ENCODE measurements at places on chromosomes 7 and 10.

DNA sequence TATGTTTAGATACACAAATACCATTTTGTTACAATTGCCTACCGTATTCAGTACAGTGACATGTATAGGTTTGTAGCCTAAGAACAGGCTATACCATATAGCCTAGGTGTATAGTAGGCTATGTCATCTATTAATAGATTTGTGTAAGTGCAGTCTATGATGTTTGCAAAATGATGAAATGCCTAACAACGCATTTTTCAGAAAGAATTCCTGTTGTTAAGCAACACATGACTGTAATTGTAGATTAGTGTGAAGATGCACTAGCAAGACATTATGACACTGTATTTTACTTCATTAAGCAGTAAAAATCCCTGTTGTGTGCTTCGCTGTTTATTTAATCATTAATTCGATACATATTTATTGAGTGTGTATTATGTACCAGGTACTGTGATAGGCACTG lies 446.0 kb downstream of the SUGCT start:
- DNase-seq: no peak

DNA sequence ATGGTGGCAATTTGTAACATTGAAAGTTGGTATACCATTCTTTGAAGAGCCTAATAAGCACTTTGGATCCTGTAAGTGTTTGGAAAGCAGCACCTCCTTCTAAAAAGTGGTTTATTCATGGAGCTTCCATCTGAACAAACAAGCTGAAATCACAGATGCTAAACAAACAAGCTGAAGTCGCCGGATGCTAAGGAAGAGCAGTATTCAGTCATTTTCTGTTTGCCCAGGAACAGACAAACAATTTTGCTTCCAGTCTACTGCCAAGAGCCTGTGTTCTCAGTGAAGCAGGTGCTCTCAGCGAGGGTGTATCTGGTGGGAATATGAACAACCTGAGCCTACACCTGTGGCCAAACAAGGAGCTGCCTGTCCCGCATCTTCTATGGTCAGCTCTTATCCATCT lies 6.3 kb downstream of the COL28A1 start:
- no peak for DNase-seq

DNA sequence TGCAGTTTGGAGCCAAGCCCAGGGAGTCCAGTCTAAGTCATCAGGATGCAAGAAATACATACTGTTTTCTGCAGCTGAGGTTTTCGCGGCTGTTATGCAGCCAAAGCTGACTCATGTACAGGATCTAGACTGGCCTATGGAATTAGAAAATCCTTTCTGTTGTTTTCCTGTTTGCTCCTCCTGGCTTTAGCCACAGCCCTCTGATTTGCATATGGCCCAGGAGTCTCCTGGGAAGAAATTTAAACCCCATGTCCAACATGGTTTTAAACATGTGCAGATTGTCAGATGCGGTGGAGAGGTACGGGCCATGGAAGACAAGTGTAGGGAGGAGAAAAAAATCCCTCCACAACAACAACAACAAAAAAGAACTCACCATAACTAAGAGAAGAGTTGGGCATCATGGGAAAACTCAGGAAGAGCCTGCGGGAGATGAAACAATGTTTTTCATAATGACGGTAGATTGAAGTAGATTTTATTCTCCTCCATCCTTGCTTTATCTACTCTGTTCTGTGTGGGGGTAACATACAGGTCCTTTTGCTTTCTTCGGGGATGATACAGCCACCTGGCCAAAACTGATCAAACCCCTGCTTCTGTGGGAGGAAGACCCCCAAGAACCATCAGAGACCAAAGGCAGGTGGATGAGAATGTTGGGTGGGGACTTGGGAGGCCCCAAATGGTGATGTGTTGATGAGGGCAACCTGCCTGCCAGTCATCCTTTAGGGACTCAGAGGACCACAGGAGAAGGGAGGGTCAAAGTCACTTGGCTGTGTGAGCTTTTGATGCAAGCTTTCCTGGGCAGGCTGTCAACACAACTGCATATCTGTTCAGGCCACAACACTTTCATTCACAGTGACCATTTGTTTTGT lies 29.8 kb upstream of the GNA12 start:
- peak; percentile 45 for DNase-seq

DNA sequence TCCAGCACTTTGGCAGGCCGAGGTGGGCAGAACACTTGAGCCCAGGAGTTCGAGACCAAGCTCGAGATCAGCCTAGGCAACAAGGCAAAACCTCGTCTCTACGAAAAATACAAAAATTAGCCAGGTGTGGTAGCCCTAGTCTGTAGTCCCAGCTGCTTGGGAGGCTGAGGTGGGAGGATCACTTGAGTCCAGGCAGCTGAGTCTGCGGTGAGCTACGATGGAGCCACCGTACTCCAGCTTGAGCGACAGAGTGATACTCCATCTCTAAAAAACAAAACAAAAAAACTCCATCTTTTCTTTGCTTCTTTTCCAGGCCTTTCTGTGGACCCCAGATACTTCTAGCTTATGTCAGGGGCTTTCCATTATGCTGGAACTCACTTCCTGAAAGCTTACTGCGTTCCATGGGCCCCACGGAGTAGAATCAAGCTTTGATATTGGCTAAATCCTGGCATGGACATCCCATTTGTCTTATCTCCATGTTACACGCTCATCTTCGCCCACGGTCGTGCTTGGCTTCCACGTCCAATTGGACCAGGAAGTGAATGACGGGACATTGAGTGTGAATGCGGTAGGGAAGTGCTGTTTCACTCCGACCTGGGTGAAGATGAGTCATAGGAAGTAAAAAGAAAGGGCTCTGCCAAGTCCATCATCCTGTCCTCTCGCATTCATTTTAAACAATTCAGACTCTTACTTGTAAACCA lies 45.7 kb downstream of the FAM171A1 start:
- no peak for DNase-seq

DNA sequence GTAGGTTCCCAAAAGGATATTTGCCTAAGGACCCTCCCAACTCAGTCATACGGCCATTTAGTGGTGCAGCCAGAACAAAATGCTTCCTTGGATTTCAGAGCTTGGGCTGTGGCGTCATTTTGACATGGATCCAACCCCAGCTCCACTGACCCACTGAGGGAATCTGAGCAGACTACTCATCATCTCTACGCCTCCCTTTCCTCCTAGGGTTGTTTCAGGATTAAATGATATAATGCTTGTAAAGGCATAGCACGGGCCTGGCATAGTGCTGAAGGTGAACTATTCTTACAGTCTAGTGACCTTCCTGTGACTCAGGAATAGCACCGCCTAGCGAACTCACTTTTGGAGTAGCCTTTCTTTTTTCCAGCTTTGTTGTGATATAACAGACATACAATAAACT lies 70.3 kb upstream of the LOXL4 start:
- DNase-seq: no peak

GRCh38 chr10:60508831-60509230 lies 119.2 kb upstream of the ANK3 start:
- no peak for DNase-seq

DNA sequence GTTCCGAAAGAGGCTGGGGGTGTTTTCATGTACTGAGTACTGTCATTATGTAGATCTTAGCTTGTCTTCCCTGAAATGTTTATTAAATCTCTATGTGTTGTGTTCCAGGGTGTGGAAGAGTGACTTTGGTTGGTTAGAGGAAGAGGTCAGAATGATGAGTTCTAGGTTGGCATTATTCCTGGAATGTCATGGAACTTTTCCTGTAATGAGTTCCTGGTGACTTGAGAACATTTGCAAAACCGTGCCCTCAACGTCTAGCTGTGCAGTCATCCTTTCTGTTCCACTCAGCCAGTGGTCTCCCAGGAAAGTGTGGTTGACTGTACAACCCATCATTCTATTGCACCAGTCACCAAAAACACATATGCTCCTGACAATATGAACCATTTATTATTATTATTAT lies 129.6 kb downstream of the BICC1 start:
- DNase-seq: no peak

- DNase-seq: no peak
These were observed at the start of gene GRM3 for GRCh38 chr7:86643561-86644281. Gene GRM3 (plus strand): TSS chr7:86643909. CDS start chr7:86765146, 121,237 bp downstream.

- no peak for DNase-seq
These were observed 46.1 kb downstream of the SEPTIN7 start for GRCh38 chr7:35846816-35847412.

DNA sequence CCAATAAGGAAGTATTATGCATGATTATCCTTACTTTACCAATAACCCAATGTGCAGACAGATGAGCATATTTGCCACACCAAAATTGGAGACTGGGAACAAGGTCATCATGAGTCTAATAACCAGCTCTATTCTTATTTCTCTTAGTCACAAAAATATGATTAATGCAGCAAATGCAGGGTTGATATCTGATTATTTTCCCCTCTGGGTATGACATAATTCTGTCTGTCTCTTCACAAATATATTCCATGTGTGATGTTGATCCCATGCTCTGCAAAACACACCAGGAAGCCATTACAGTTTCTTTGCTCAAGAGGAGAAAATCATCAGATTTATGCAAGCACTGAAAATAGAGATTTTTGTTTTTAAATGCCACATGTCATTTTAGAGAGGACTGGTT lies 196.5 kb upstream of the DGKB start:
- no peak for DNase-seq

- no peak for DNase-seq
These were observed 158.9 kb downstream of the MLLT10 start for GRCh38 chr10:21692916-21693315.

- DNase-seq: no peak
These were observed 703.1 kb upstream of the FZD8 start for GRCh38 chr10:36345175-36345533.

DNA sequence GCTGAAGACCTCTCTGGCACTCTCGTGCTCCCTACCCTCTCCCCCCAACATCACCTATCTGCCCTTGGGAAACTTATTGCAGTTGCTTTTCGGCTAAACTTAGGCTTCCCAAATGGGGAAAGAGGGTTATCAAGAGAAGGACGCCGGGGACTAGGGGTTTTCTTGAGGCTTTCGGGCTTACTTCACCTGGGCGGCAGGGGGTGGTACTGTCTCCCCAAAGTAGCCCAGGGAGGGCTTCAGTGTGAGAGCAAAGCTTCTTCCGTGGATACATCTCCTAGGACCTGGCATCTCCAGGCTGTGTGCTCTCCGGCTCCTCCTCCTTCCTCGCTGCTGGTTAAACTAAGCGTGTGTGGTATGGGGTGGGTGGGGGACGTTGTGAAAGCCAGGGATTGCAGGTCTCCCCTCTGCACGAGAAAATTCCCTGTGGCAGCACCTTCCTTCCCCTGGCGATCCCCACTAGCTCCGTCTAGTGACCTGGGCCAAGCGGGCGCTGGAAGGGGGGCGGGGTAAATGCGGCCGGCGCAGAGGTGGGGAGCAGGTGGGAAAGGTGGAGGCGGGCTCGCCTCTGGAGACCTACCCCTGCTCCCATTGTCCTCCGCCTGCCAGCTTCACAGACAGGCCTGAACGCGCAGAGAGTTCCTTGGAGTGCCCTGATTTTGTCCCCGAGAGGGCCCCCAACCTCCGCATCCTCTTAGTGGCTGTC lies 1.1 kb downstream of the PLXDC2 start:
- DNase-seq: no peak

DNA sequence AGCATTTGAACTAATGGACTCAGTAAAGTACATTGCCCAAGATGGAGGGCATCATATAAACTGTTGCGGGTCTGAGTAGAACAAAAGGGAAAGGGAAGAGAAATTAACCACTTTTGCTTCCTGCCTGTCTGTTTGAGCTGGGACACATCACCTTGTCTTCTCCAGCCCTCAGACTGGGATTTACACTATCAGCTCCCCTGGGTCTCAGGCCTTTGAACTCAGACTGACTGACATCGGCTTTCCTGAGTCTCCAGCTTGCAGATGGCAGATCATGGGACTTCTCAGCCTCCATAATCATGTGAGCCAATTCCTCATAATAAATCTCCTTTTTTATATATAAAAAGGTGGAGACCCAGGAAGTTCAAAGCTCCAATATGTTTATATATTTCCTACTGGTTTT lies 23.0 kb upstream of the WASL start:
- DNase-seq: no peak

GRCh38 chr7:156626220-156626895 lies 14.2 kb upstream of the RNF32 start:
- no peak for DNase-seq

DNA sequence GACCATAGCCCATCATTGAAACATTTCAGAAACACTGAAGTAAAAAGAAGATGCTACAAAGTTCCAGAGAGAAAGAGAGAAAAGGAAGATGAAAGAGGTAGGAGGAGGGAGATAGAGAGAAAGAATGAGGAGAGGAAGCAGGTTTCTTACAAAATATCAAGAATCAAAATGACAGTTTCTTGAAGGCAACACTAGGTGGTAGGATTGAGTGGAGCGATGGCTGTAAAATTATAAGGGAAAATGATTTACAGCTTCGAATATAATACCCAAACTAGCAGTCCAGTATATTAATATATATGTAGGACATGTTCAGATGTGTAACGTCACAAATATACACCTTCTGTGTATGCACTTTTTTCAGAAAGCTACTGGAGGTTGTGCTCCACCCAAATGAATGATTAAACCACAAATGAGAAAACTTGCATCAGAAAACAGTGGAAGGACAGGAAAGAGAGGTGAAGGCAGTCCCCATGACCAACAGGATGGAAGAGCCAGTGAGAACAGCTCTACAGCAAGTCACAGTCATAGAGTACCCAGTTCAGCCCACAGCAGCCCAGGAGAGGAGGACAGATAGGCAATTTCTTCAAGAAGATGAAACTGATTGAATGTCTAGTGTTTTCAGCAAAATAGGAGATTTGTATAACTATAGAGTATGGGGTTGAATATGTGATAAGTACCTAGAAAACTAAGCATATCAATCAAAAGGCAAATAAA lies 151.5 kb upstream of the TARP start:
- DNase-seq: peak; percentile 2

GRCh38 chr10:78617631-78618030 lies 451.1 kb upstream of the ZMIZ1 start:
- no peak for DNase-seq

DNA sequence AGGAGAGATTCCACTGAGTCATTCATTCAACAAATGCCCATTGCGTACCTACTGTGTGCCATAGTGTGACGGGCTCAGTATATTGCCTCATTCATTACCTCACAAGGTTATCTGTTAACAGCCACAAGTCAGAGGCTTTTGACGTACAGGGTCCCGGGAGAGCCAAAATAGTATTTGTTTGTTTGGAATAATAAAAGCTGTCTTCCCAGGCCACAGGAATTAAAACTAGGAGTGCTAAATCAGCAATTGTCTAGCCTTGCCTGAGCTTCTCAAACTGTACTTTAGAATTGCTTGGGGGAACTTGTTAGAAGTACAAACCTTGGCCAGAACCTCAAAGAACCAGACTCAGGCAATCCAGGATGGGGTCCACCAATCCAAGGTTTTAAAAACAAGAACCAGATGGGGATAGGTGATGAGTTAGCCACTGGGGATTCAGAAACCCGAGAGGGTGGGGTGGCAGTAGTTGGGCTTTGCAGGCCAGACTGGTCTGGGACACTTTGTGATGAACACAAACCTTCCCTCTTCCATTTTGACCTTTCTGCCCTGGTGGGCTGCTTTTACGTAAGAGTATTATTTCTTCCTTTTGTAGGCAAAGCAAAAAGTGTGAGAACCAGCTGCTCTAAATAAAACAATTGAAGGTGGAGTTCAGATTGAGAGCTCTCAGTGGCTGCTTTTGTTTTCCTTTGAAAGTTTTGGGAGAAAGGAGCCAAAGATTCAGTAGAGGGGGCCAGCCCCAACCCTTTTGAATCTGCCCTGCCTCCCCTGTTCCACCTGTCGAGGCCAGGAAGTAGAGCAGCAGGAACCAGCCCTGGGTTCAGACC lies 113.0 kb upstream of the ANLN start:
- DNase-seq: no peak
